NCI-H1105 (cell line): ENCODE measurements at places on chromosomes 5 and 9.

GRCh38 chr5:16791036-16791705 lies 144.9 kb downstream of the MYO10 start:
- DNase-seq: peak; percentile 25

DNA sequence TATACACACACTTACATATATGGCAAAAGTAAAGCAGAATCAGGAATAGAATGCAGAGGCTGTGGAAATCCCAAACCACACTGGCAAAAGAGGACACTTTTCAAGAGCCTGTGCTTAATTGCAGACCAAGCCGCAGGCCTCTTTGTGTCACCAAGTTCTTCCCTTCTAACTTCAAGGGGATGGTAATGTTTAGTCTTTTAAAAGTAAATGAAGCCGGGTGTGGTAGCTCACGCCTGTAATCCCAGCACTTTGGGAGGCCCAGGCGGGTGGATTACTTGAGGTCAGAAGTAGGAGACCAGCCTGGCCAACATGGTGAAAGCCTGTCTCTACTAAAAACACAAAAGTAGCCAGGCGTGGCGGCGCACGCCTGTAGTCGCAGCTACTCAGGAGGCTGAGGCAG lies 28.7 kb downstream of the ROR2 start:
- no peak for DNase-seq

- DNase-seq: no peak
Measured at GRCh38 chr9:89497257-89497963, 503 bp downstream of the SEMA4D start.

DNA sequence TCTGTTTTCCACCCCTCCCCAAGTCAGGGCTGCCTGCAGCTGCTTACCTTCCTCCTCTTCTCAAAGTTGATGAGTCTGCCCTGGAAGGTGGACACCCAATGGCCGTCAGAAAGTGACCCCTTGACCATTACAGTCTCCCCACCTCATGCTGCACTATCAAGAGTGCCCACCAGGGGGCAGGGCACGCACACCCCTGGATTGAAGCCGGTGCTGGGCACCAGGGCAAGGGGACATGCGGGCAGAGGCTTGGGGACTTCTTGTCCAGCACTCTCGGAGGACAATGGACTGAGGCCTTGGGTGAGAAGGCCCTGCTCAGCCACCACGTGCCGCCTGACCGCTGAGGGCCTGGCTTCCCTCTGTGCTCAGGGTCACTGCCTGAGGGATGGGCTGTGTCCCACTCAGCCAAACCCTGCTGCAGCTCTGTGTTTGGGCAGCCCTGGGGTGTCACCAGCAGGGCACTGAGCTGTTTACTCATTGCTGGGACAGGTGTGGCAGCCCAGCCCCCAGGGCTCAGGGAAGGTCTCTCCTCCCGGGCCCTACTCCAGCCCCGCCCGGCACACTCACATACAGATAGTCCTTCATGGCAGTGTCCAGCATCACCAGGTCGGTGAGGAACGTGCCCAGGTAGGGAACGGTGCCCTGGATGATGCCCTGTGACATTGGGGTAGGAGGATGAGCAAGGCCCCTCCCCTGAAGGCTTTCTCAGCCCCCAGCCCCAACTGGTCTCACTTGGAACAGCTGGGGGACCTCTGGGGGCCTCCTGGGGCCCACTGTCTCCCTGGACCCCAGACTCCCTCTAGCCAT lies 17.7 kb downstream of the RALGDS start:
- no peak for DNase-seq

GRCh38 chr9:18190671-18191374 lies 283.1 kb upstream of the ADAMTSL1 start:
- no peak for DNase-seq
